ENCODE measurements at places on chromosomes 12 and 14.

DNA sequence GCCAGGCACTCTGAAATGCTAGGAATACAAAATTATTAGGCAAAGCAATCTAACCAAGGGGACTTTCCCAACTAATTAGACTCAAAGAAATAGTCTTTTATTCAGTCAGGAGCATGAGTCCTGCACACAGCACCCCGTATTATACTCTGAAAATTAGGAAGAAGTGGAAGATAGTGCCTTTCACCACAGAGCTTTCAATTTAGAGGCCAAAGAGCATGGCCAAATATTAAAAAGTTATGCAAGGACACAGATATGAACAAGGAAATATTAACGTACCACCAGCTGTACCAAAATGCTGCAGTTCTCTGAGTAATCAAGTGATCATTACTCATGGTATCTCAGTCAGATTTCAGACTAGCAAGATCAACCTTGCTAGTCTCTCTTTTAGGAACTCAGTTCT, 22.6 kb upstream of the MDM2 start:
- no peak for DNase-seq

DNA sequence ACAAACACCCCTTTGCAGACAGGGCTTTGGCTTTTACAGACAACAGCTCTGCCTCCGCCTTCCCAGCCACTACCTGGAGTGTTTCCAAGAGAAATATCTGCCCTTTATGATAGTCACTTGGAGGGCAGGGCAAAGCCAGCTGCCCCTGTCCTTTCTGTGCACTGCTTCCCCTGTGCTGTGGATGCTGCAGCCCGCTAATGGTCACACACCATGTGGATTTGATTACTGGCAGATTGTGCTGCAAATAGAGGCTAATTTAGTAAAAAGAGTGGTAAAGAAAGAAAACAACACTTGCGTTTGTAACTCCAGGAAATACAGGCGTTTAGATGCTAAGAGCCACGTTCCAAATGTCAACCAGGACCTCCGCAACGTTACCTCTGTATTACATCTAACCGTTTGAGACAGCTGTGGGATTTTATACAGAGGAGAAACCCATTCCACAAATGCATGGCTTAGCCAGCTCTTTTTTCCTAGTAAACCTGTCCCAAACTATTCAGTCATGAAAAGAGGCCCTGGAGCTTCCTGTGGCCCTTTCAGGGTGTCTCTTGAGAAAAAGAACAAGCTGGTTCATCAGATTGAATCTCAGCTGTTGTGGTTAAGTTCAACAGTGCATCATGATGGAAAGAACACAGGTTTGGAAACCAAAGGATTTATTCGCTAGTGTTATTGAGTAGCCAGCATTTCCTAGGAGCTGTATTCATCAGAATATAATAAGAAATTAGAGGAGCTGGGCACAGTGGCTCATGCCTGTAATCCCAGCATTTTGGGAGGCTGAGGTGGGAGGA, 30.1 kb upstream of the PWP1 start:
- DNase-seq = no peak

DNA sequence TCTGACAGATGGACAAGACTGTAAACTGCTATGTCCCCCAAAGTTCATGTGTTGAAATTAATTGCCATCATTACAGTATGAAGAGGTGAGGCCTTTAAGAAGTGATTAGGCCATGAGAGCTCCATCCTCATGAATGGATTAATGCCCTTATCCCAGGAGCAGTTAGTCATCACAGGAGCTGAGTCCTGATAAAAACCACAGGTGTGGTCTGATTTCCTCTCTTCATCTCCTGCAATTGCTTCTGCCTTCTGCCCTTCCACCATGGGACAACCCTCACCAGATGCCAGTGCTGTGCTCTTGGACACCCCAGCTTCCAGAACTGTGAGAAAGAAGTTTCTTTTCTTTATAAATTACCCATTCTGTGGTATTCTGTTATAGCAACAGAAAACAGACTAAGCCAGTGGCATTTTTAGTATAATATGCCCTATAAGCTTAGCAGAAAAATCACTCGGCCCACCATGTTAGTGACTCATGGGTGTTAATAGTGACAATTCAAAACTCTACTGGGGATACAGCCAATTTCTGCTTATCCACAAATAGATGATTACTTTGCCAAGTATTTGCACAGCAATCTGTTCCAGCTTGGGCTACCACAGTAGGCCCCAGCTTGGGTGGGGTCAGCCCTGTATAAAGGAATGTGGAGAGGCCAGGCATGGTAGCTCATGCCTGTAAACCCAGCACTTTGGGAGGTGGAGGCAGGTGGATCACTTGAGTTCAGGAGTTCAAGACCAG, 129.0 kb upstream of the BCL2L14 start:
- no peak for DNase-seq

DNA sequence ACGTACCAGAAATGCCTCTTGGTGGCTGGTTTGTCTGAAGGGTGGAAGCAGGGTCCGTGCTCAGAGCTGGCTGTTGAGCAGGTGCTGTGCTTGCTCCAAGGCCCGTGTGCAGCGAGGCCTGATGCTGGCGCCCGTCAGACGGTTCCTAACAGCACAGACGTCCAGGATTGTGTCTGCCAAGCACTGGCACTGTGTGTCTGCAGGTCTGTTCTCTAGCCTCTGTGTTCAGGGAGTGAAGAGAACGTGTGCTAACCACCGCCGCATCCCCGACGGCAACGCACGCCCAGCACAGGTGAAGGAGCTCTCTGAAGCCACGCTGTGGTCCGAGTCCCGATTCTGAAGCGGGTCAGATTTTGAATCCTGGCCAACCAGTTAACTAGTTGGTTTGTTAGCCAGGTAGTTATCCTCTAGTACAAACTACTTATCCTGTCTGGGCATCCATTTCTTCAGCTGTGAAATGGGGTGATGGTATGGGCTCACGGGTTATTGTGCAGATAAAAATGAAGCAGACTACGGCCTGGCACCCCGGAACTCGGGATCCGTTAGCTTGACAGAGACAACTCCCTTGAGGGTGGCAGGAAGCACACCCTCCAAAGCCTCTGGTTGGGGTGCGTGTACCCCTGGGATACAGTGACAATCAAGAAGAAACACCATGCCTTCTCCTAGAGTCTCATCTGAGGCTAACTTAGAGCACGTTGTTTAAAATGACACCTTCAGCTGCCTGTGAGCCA, 18.6 kb upstream of the TDRD9 start:
- DNase-seq = no peak

DNA sequence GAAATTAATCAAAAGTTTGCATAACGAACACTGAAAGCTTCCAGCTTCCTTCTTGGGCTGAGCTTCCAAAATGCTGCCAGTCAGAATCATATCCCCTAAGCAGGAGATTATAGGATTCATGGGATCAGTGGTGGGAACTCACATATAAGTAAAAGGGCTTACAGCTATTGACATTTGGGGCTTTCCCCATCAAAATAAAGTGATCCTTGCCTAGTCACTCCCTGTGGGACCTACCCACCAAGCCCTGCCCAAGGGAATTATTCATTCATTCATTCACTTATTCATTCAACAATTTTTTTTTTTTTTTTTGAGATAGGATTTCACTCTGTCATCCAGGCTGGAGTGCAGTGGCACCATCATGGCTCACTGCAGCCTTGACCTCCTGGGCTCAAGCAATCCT, 47.5 kb upstream of the NR1H4 start:
- DNase-seq = no peak
